CD4-positive, CD25-positive, alpha-beta regulatory T cell (primary cell): ENCODE measurements at places on chromosomes 5 and 9. TPM values are rescaled to one million over a fixed set of nuclear protein-coding genes. Genes with fewer than 3 reads are reported as not detected.

DNA sequence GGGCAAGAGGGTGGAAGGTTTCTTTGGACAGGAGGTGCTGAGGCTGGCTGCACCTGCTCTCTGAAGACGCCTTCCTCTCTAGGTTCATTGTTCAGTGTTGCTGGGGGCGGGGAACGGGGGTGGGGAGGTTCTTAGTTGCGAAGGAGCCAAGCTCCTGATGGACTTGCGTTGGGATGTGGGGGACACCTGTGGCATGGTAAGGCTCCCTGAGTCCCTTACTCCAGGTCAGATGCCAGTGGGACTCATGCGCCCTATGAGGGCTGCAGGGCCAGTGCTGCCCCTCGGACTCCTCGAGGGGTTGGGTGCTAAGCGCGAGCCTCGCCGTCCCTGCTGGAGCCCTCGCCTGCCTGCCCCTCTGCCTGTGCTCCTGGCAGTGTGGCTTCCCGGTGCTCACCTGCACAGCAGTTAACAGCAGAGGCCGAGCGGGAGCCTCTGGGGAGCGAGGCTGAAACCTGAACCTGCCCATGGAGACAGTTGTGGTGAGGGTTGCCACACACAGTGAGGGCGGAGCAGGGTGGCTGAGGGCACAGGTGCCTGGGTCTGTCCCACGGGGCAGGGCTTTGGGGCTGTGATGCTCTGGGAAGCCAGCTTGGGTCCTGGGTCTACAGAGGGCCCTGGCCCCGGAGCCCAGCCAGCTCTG lies 5.5 kb downstream of the RNU6ATAC start:
- no peak for DNase-seq

Gene STPG3
- total RNA-seq: not detected

GRCh38 chr5:168482361-168482760 lies 3.9 kb upstream of the RARS1 start:
- DNase-seq: no peak

Gene ESM1
- total RNA-seq: 0.42 TPM

- DNase-seq: no peak
Measured at GRCh38 chr9:24451346-24451745, 94.4 kb downstream of the IZUMO3 start.

DNA sequence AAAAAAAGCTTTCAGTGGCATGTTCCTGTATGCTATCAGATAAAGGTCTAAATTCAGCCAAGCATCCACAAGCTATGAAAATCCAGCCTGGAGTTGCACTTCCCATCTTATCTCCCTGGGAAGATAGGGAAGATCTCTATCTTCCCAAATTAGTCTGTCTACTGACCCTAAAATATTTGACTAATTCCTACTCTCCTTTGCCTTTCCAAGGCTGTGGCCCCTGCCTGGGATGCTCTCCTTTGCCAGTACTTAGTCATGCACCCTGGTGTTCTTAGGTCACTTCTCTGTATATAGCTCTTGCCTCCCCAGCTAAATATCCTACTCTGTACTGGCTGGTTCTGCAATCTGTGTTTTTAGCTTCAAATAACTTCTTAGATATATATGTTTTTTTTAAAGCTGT lies 44.0 kb upstream of the PLPP1 start:
- DNase-seq: no peak

DNA sequence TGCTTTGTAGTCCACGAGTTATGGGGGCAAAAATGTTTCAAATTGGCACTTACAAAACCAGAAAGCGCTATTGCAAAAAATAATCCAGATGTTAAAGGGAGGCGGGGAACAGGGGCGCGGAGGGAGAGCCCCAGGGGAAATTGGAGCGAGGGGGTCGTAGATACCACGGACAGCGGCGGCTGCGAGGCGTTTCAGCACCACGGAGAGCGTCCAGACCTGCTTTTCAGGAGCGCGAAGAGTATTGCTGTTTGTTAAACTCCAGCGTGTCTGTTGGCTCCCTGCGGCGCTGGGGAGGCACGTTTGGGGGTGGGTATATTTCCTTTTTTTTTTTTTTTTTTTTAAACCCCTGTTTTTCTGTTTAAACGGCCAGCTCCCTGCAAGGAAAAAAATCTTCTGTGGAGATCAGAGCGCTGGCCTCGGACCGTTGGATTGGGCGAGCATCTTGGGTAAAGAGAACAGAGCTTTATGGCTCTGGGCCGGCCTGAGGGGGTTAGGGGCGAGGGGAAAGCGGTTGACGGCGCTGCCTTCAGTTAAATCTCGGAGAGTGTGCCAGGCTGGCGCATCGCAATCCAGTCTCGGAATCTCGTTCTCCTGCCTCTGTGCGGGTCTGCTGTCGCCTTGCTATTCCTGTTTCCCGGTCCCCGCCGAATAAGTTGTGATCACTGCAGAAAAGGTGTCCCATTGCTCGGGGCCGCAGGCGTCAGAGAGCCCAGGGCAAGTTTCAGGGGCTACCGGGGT lies at the start of gene GLRA1:
TSS of gene GLRA1 (minus strand) at position 288 of the 738 bp plus-strand sequence. CDS start 302 bp downstream, outside the sequence.
- peak; percentile 59 for DNase-seq

DNA sequence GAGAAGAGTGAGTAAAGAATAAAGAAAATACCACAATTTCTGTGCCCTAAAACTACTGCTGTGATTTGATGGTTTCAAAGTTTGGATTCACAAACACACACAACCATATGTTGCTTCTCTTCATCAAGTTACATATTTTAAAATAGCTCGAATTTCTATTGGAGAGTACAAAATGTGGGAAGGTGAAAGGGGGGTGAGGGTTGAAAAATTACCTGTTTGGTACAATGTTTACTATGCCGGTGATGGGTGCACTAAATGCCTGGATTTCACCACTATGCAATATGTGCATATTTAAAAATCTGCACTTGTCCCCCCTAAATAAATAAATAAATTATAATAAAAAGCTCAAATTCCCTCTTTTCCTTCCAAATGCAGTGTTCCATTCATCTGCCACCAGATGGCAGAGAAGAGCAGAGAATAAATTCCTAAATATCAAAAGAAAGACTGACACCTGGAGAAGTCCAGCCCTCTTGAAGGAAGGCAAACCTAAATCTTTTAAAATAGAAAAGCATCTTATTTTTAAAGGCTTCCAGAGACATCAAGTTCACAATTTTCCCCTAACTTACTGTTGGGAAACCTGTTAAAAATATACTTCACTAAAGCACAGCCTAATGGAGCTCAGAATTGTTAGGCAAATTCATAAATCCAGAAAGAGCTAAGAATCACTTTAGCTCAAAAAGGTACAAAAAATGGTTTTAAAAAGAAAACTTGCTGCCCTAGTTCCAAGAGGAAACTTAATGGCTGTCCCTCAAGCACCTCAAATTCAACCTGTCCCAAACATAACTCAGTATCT lies 24.8 kb upstream of the HNRNPA0 start:
- peak; percentile 22 for DNase-seq

GRCh38 chr9:86767373-86767772 lies 179.9 kb downstream of the GAS1 start:
- DNase-seq: no peak
